Left cardiac atrium (tissue), 4 donors: ENCODE measurements at places on chromosomes 2 and 18.

GRCh38 chr2:70946832-70947442 is 11.2 kb downstream of the ATP6V1B1 start:
- DNase-seq: peak; percentile 56

GRCh38 chr2:237896507-237896892 is 37.1 kb downstream of the RAMP1 start:
- DNase-seq: no peak

GRCh38 chr2:12732651-12733050 is 15.9 kb downstream of the TRIB2 start:
- DNase-seq: peak; percentile 73

DNA sequence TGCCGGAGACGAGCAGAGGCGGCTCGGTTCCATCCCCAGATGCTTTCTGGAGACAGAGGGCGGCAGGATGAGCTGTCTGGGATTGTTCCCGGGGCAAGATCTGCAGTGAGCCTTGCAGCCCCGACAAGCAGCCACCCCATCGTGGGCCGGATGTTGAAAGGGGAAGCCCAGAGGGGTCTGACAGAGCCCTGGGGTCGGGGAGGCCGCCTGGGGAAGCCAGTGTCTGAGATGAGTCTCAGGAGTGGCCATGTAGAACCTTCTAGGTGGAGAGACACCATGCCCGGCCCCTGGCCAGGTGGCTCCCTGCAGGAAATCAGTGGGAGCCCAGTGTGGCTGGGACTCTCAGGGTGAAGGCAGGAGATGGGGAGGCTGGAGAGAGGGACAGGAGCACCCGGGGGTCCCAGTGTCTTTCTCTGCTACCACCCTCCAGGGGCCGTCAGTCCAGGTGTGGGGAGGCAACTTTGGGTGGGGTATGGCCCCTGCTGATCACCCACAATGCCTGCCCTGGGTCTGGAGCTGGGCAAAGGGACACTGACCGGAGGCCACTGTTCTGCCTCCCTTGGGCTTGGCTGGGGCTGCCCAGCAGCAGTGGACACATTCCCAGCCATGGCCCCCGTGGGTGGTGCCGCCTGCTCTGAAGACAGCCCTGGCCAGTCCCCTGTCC is 128.3 kb upstream of the HS6ST1 start:
- DNase-seq: no peak

DNA sequence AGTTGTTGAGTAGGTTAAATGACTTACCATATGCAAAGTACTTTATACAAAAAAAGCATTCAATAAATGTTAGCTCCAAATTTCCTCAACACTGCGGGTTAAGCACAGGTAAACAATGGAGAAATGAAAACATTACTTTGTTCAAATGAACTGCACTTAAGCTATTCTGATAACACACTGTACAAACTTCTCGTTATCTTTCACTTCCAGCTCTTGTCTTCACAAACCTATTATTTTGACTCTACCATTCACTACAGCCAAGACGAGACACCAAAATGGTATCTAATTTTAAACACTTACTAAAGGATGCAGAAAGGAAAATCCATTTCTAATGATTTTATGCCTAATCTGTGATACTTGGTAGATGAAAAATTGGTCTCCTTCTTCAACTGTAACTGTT is 43.8 kb downstream of the SLC40A1 start:
- DNase-seq: no peak

DNA sequence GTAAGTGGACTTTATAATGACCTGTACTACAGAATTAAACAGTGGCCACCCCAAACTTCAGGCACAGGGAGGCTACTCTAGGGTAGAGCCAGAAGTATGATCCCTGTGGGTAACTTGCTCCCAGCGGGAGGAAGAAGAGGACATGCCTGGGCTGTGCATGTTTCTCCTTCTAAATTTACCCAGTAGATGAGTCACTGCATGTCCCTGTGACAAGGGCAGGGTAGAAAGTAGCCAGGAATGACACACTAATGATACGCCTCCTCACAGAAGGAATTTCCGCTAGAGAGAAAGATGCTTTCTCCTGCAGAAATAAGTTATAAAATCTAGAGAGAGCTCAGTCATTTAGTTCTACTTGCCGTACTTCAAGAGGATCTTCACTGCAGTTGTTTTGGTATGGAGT is 7.5 kb downstream of the ACYP2 start:
- no peak for DNase-seq

DNA sequence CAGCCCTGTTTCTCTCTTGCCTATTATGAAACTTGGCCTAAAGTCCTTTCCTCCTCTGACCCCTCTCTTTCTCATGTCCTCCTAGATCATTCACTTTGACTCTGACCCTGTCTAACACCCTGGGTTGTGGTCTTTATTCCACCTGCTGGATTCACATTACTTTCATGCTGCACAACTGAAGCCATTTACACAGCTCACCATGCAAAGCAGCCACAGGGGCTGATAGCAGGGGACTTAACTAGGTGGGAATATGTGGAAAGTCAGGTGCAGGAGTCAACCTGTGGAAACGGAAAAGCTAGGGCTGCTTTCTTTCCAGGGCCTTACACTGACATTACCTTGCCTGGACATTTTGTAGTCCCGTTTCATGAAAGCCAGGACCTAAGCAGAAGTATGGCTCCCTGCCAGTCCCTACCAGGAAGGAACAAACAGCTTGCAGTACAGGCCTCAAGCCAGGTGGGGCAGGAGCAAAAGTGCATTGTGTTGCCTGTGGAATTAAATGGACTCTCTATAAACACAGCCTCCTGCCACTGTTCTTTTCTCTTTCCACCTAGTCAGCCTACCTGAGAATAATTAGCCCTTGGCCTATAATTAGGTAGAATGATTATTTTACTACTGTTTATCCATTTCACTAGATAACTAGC is 11.8 kb downstream of the MAPRE3 start:
- DNase-seq: peak; percentile 74

- no peak for DNase-seq
Observed at GRCh38 chr2:144412709-144413108, 107.2 kb downstream of the ZEB2 start.

DNA sequence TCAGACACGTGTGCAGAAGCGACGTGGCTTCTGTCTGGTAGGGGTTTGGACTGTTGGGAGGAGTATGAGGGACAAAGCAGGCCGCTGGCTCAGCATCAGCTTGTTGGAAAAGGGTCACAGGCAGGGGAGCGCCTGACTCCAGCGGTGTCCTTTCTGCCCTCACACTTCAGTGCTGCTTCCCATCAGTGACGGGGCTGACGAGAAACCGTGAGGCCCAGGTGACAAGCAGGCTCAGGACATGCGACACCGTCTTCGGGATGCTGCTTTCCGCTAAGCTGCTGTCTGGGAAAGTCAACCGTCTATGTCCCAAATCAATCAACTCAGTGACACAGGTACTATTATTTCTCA is 90.5 kb downstream of the USP40 start:
- no peak for DNase-seq

DNA sequence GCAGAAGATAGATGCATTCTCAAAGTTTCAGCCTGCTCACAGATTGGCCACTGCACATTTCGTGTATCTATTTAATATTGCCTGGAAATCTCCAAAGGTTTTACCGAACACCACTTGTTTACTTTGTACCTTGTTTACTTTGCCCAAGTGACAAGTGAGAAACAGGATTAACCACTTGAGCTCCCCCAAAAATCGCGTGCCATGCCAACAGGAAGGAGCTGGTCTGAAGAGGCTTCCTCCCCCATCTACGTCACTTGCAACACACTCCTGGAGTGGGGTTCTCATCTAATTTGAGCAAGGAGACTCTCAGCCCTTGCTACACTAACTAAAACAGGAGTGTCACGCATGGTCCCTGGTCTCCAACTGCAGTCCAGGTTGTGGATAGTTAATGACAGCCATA is 212.5 kb upstream of the TMEM200C start:
- no peak for DNase-seq

GRCh38 chr2:181764095-181764963 is 84.0 kb upstream of the NEUROD1 start:
- DNase-seq: no peak

DNA sequence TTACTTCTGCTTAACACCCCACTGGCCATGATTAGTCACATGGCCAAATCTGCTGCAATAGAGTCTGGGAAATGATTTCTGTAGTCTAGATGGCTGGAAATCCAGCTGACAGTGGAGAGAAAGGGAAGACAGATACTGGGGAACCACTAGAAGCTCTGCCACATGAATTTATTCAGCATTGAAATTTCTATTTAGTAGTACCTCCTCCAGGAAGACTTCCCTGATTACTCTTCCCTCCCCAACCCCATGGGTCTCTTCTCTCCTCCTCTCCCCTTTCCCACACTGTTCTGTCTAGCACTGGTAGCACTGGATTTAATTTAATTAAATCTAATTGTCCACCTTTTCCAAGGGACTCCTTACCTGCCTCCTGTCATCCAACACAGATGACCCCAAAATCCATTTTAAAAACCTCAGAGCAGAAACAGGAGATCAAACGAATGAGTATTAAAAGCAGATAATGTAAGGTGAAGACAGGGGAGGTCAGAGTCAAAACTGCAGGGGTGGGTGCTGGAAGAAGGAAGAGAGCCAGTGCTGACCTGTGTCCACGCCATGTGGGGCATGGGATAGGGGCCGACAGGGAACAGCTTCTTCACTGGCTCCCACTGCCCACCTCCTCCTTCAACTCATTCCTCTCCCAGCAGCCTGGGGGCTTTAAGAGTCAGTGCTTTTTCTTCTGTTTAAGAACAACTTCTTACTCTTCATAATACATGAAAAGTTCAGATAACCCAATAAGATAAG is 169.2 kb upstream of the HS6ST1 start:
- DNase-seq: no peak

- peak; percentile 78 for DNase-seq
Observed at GRCh38 chr2:73970850-73971471, 13.7 kb upstream of the TET3 start.

DNA sequence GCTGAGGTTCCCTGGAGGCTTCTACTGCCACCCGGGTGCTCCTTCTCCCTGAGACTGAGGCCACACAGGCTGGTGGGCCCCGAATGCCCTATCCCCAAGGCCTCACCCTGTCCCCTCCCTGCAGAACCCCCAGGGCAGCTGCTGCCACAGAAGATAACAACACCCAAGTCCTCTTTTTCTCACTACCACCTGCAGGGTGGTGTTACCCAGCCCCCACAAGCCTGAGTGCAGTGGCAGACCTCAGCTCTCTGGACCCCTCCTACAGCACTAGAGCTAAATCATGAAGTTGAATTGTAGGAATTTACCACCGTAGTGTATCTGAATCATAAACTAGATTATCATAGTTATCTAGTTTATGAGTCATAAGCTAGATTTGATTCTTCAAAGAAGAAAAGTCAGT is 7.3 kb upstream of the CENPA start:
- no peak for DNase-seq

DNA sequence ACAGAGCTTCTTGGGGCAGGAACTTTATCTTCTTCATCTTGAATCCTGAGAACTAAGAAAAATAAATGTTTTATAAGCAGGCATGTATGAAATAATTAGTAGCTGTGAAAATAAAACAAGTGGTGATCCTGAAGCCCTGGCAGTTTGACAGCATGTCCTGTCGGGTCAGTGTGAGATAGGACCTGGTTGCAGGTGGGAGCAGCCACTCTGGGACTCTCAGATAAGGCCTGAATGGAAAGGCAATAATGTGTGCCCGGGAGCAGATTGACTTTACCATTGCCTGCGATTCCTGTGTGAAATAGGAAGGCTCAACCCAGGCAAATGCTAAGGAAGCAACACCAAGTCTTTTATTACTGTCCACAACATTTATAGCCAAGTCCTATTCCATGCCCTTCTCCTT is 132.4 kb downstream of the LYPD6B start:
- no peak for DNase-seq

DNA sequence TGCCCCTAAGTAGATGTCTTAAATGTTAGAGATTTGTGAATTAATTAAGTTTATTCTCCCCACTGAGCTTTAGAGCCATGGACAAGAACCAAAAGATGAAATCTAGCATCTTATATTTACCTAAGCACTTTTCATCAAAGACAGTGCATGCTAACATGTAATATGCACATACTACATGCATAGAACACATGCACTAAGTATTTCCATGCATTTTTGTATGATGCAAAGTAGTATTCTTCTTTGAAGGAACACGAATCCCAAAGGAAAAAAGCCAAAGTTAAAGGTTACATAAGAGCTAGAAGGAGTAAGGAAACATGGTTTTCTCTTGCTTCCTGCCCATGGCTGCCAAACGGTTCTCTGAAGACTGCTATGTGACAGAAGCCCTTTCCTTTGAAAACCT is 15.3 kb downstream of the STAMBP start:
- DNase-seq: no peak

DNA sequence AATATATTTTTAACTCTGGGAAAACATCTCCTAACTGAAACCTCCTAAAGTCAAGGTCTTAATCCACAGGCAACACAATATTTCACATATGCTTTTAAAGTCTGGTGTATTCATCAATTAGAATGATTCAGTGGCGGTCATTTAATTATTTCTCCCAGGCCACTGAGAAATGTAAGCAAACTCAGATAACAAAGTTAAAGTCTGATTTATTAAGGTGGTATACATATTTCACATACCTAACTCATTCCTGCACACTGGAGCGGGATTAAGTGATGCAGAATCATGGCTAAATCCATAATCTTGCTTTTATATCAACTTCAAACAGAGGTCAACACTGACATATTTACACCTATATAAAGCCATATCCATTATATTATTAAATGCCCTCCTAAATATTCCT is 43.7 kb downstream of the FRZB start:
- DNase-seq: no peak

DNA sequence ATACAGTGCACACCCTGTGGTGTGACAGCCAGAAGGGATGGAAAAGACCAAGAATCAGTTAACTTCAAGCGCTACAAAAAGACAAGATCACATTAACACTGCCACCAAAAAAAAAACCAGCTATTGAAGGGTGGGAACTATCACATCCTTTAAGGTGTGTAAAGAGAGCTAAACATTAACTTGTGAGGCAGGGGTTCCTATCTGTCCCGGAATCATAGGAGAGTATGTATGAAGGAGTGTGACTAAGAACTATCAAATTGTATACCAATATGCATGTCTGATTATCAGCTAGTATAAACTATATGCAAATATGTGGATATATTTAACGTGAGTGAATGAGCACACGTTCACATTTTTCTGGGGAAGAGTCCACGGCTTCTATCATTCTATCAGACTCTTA is 88.4 kb upstream of the DNER start:
- no peak for DNase-seq
